Breast epithelium (tissue), 4 donors: ENCODE measurements at places on chromosomes 6 and 20. TPM values are rescaled to one million over a fixed set of nuclear protein-coding genes. Genes with fewer than 3 reads are reported as not detected.

The KIZ gene
- total RNA-seq = 29.8 TPM

The BPIFB4 gene
- not detected for total RNA-seq

The DUSP15 gene
- total RNA-seq = 1.9 TPM

The HSPA12B gene
- 9.3 TPM for total RNA-seq

The CCM2L gene
- total RNA-seq = 4.6 TPM

The CST2 gene
- not detected for total RNA-seq

The NKX2-2 gene
- total RNA-seq = not detected

The EPM2A gene
- total RNA-seq = 15.7 TPM

The OPRL1 gene
- 1.6 TPM for total RNA-seq

The ARHGAP18 gene
- total RNA-seq = 14.7 TPM

The OLIG3 gene
- not detected for total RNA-seq

The CHD6 gene
- 85.8 TPM for total RNA-seq

The PRIM2 gene
- 20.1 TPM for total RNA-seq

The NFATC2 gene
- total RNA-seq = 10.2 TPM

The RAET1L gene
- total RNA-seq = not detected

The GFRAL gene
- not detected for total RNA-seq

- DNase-seq = no peak
Measured at GRCh38 chr6:113644861-113645575, 212.1 kb upstream of the MARCKS start.

DNA sequence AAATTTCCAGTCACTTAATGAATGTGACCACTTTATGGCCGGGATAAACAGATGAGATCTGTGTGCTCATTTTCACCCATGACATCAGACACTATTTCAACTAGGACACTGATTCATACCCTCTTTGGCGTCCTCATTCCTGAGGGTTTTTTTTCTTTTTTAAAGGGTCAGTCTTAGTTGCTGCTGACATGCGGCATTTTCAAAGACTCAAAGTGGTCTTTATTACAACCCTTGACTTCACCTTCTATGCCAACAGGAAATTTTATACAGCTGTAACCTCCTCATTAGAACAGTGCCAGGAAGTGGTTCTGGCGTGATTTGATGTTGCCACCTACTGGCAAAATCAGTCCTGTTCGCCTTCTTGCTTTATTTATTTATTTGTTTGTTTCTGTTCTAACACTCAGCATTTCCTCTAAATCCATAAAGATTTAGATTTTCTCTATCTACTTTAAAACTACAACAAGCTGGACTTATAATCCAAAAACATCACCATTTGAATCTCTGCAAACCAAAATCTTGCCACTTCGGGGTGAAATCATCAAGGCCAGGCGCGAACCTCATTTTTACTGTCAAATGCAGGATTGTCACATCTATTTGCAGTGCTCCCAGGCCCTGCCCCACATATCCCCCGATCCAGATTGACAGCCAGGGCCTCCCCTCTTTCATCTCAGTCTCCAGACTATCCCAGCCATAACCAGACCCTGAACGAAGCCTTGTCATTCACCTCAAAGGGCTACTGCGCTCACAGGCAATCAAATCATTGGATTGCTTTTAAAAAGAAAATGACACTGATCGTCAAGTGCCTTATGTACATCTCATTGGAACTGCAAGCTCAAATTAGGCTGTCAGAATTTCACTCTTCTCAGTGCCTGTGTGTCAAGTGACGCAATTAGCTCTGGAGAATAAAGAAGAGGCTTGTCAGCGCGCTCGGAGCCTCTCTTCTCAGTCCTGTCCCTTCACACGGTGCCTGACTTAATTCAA is 77.5 kb downstream of the C6orf118 start:
- no peak for DNase-seq

DNA sequence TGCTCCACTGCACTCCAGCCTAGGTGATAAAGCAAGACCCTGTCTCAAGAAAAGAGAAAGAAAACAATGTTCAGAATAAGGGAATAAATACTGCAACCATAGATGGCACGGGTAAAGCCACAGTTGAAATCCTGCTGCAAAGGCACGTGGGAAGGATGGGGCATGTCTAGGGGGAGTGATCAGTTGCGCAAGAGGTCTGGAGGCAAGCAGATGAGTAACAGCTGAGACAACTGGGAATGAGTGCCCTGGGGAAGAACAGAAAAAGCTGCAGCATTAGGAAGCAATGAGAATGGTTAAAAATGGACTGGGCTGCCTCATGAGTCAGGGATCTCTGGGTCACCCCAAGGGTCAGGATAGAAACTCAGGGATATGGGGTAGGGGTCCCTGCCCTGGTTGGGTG is 96.3 kb downstream of the GMPR start:
- DNase-seq = peak; percentile 44

GRCh38 chr6:99019381-99019780 is 71.6 kb upstream of the FBXL4 start:
- DNase-seq = no peak

- no peak for DNase-seq
Measured at GRCh38 chr6:41224800-41225199, 3.3 kb upstream of the TREML4 start.

DNA sequence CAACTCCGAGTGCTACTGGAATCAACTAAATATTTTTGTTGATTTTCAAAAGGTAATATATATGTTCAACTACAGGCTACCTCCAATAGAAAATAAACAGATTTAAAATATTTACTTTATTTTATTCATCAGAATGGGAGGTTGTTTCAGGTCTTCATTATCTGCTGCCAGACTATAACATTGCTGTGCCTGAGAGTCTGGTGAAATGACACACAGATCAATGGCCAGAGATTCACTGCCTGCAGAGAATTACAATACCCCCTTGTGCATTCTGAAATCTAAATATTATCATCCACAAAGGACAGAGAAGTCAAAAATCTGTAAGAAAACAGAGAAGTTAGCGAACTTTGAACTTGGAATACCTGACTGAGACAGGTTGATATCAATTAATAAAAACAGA is 667.8 kb upstream of the GJE1 start:
- DNase-seq = no peak

- no peak for DNase-seq
Measured at GRCh38 chr20:12264711-12265110, 347.0 kb downstream of the BTBD3 start.

DNA sequence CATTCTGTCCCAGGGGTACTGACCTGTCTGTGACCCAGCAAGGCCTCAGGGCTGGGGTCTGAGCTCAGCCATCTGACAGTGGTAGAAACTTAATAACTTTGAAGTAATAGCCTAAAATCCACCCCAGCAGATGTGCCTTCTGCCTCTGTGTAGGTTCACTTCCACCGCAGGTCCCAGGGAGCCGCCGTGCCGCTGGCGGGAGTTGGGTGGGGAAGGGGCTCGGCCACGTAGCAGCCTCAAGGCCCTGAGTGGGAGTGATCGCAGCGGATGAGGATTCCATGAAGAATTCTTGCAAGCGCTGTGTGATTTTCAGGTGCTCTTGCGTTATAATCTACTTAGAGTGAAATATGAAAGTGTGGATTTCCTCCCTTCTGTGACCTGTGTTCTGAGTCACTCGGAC is 163.7 kb downstream of the DTNBP1 start:
- DNase-seq = no peak

- DNase-seq = peak; percentile 49
Measured at GRCh38 chr6:170176898-170177771, 113.7 kb downstream of the DLL1 start.

GRCh38 chr6:95841560-95841959 is 174.2 kb upstream of the FUT9 start:
- DNase-seq = no peak

- DNase-seq = no peak
Measured at GRCh38 chr20:41373251-41373783, 6.7 kb upstream of the EMILIN3 start.

- DNase-seq = no peak
Measured at GRCh38 chr6:126723541-126724170, 383.7 kb downstream of the CENPW start.

GRCh38 chr6:33696548-33697518 is 14.7 kb downstream of the UQCC2 start:
- DNase-seq = peak; percentile 64

- DNase-seq = no peak
Measured at GRCh38 chr20:11891776-11892545, 25.7 kb upstream of the BTBD3 start.

GRCh38 chr20:40866056-40866455 is 162.6 kb upstream of the TOP1 start:
- DNase-seq = no peak

DNA sequence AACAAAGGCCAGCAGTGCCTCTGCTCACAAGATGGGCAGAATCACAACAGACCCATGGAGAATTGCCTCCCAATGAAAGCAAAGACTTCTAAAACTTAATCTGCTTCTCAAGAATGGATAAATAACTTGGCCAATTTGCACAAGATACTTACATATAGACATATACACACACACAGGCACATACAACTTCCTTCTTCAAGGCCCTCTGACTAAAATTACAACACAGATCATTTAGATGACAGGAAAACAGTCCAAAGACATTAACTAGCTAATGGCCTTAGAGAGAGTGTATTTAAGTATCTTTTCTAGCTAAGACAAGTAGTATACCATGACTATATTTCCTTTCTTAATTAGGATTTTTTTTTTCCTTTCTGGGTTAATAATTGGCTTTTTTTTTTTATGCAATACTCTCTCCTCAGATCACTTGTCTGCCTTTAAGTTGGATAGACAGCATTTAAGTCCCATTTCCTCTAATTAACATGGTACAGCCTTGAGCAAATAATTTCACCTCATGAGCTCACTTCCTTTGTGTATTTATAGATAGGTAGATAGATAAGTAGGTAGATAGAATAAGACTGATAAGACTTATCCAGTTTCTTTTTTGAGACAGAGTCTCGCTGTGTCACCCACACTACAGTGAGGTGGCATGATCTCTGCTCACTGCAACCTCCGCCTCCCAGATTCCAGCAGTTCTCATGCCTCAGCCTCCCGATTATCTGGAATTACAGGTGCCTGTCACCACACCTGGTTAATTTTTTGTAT is 70.0 kb downstream of the NRSN1 start:
- no peak for DNase-seq
